ENCODE measurements at places on chromosomes 1 and 21.
A peak's percentile ranks its signal among the peaks of the same experiment; 100 is the strongest.

- DNase-seq: peak; percentile 95
These were observed 15.1 kb upstream of the PADI3 start for GRCh38 chr1:17233675-17234320.

- DNase-seq: no peak
These were observed 52.7 kb upstream of the CXADR start for GRCh38 chr21:17460094-17460493.

DNA sequence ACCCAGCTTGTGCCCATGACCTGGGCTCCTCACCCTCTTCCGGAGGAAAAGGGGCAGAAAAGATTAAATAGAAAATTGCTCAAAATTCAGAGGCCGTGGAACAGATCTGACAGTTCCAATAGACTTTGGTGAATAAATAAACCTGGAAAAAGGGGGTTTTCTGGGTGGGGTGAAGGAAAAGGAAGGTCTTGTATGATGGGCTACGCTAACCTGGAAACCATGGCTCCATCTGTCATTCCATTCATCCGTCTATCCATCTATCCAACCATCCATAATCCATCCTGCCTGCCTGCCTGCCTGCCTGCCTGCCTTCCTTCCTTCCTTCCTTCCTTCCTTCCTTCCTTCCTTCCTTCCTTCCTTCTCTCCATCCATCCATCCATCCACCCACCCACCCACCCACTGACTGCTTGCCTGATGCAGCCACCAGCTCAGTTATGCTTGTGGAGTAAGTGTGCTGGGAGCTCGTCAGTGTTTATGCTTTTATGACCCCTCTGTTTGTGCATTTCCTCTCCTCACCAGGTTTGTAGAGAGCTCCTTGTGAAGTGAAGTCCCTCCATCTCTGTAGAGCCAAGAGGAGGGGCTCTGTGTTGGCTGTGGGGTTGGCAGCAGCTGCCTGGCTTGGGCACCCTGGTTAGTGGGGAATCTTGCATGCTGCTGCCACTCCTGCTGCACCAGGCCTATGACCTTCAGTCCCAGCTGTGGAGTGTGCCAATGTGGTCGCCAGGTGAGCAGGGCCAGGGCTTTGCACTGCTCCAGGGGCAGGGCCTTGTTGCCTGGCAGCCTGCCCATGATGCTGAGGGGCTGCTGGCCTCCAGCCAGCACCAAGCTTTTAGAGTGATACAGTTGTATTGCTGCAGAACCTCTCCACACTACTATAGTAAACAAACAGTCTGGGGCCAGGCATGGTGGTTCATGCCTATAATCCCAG, 16.0 kb upstream of the POU3F1 start:
- no peak for DNase-seq

DNA sequence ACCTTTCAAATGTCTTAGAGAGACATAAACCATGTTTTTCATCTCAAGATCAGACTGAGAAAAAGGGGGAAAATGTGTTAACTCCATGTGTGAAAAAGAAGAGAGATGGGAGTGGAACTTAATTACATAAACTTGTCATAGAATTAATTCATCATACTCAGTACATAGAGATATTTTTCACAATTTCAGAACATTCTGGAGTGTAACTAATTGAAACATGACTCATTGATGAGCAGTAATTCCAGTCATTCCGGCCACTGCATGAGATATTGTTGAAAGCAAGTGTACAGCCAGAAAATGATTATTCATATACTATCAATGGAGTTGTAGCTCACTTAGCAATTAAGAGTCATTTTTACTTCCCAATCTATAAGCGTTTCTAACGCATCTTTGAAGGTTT, 739.3 kb downstream of the LTN1 start:
- DNase-seq: no peak

DNA sequence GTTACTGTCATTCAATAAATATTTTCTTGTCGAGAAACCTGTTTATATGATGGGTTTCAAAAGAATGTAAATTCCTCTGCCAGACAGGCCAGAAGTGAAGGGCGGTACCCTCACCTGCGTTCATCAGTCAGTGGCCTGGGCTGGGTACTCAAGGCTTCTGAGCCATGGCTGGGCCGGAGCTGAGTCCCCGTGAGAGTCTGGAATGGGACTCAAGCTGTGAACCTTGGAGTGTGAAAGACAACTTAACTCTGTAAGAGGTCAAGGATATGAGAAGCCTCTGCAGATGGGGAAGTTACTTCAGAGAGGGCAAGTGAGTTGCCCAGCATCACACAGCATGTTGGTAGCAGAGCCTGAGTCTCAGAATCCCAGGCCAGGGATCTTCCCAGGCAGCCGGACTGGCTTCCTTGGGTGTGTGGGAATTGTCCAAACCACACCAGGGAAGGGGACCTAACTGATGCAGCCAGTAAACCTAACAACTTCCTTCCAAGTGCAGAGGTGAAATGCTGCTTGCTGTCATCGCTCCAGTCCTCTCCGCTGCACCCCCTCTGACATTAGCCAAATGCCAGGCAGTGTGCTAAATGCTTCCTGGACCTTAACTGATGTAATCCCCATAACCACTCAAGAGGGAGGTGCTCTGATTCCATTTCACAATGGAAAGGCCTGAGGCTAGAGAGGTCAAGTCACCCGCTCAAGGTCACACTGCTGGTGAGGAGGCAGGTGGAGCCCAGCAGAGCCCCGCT, 4.8 kb downstream of the DISP3 start:
- no peak for DNase-seq

- no peak for DNase-seq
These were observed 92.2 kb upstream of the ZBTB40 start for GRCh38 chr1:22359427-22359826.

DNA sequence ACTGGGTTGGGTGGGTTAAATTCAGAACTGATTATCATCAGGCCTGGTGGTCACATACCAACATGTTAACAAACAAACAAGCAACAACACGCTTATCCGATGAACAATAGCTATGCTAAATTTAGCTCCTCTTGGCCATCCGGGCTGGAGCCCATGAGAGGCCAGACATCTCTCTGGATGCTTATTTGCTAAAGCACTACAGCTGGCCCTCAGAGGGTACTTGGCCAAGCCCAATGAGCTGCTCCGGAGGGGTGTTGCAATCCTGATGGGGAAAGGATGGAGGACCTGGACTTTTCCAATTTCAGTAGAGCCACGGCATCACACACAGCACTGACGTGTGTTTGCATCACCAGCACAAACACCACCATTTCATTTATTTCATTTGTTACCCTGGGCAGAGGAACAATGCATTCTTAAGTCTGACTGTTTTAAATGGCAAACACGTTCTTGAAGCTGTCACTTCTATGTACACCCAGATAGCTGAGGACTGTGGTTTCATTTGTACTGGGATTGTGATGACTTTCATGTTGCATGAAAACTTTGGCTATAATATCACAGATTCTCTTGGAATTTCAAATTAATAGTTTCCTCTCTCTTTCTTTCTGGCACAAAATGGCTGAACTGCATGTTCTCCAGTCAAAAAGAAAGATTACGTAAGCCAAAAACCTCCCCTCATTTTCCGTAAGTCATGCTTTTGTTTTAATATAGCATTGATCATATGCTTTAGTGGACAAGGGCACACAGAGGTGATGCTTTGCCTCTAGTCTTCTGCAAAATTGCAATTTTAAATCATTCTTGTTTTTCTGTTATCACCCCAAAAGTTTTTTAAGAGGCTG, 359.8 kb upstream of the KAZN start:
- no peak for DNase-seq

Data from fibroblast of villous mesenchyme (primary cell).